G401 (cell line): ENCODE measurements at places on chromosomes 7 and 10. TPM values are rescaled to one million over a fixed set of nuclear protein-coding genes. Genes with fewer than 3 reads are reported as not detected.

DNA sequence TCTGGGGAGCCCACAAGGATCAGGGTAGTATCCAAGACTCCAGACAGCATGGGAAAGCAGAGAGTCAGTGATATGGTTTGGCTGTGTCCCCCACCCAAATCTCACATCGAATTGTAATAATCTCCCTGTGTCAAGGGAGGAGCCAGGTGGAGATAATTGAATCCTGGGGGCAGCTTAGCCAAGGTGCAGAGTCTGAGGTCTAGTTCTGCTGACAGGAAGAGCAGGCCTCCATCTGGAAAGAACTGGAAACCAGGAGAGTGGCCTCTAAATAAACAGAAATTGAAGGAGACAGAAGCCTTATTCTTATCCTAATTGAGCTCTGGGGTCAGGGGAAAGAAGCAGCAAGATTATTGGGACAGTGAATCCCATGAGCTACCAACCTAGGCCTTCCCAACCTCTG lies 146.7 kb upstream of the NRP1 start:
- no peak for DNase-seq

DNA sequence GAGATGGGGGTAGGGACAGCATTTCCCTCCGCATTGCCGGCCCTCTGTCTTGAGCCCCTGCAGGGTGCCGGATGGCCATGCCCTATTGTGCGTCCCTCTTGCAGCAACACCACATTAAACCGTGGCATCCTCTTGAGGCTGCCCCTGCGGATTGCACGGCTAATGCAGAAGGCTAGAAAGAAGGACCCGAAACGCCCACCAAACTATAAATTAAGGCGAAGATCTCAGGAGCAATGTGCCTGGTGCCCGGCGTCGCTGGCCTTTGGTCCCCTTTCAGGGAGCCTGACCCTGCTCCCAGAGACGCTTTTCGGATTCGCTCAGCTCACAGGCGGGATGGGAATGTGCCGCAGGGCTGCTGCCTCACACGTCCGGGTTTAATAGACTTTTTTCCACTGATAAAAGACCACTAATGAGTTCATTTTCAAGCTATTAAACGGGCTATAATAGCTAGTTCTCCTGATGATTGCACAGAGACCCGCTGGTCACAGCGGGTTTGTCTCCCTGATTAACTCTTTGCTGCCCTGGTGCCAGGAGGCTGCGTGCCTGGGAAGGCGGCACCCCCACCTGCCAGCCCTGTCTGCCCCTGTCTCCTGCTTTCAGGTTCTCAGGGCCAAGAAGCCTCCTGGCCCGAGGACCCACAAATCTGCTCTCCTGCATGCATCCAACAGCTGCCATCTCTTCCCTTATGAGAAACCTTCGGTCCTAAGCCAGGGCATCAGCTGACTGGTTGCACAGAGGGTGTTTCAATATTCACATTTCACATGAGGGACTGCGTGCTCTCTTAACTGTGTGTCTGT lies 128.3 kb downstream of the ADARB2 start:
- no peak for DNase-seq

- DNase-seq = no peak
Observed at GRCh38 chr10:11243425-11244222, 226.0 kb downstream of the CELF2 start.

GRCh38 chr10:113948048-113948447 lies 93.6 kb downstream of the NHLRC2 start:
- no peak for DNase-seq

- DNase-seq = peak; percentile 40
Observed at GRCh38 chr7:18497082-18497481, 1.5 kb downstream of the HDAC9 start.

The H2BK1 gene
- not detected in 2 replicates for total RNA-seq
